Tibial nerve (tissue), 4 donors: ENCODE measurements at places on chromosomes 1 and 21.

DNA sequence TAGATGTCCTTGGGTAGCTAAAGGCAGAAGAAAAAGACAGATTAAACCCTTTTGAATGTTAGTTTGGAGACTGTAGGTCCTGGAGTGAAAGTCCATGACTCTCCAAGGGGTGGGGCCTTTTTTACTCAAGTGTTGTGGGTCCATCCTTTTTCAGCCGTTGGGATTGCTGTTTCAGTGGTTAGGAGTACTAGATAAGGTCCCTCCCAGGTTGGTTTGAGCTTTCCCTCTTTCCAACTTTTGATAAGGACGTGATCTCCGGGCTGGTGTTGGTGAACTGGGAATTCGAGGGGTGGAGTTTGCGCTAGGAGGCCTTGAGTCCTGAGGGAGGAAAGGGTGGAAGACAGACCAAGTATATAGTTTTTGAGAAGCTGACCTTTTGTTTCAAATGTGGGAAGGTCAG, 5.2 kb upstream of the IPP start:
- peaks cover 12% of the 10 kb centered on the region for H3K4me1 ChIP-seq
- H3K27ac ChIP-seq, result no peak overlapping the region
- no peaks in the 10 kb centered on the region for H3K36me3 ChIP-seq
- DNase-seq, result no peak
- H3K4me3 ChIP-seq, result no peak overlapping the region
- H3K27me3 ChIP-seq, result no peaks in the 10 kb centered on the region

- H3K36me3 ChIP-seq, result no peaks in the 10 kb centered on the region
These were observed 58.7 kb downstream of the KIAA0040 start for GRCh38 chr1:175133673-175134435.

DNA sequence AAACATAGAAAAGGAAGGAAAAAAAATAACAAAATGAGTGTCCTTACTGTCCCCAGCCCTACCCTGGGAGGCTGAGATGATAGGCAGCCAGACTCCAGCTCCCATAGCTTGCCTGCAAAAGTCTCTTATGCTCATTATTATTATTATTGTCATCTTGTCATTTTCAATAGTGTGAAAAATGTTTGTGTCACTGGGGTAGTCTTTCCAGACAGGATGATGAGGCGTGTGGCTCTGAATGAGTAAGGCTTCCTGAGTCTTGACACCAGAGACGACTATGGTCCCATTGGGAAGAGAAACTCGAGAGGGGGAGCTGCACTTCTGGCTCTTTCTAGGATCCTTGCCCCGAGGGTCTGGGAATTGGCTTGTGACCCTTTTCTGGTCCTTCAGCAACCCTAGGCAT, 1.1 kb upstream of the CYB561D1 start:
- H3K27ac ChIP-seq, result peak overlapping the region; percentile 86
- peaks cover 54% of the 10 kb centered on the region for H3K36me3 ChIP-seq
- H3K4me3 ChIP-seq, result no peak overlapping the region
- H3K27me3 ChIP-seq, result no peaks in the 10 kb centered on the region
- no peak for DNase-seq

- no peaks in the 10 kb centered on the region for H3K36me3 ChIP-seq
- H3K4me3 ChIP-seq, result no peak overlapping the region
- H3K27me3 ChIP-seq, result no peaks in the 10 kb centered on the region
- no peaks in the 10 kb centered on the region for H3K4me1 ChIP-seq
- no peak overlapping the region for H3K27ac ChIP-seq
- no peak for DNase-seq
These were observed 1702.9 kb upstream of the B3GALT2 start for GRCh38 chr1:194889310-194889709.

DNA sequence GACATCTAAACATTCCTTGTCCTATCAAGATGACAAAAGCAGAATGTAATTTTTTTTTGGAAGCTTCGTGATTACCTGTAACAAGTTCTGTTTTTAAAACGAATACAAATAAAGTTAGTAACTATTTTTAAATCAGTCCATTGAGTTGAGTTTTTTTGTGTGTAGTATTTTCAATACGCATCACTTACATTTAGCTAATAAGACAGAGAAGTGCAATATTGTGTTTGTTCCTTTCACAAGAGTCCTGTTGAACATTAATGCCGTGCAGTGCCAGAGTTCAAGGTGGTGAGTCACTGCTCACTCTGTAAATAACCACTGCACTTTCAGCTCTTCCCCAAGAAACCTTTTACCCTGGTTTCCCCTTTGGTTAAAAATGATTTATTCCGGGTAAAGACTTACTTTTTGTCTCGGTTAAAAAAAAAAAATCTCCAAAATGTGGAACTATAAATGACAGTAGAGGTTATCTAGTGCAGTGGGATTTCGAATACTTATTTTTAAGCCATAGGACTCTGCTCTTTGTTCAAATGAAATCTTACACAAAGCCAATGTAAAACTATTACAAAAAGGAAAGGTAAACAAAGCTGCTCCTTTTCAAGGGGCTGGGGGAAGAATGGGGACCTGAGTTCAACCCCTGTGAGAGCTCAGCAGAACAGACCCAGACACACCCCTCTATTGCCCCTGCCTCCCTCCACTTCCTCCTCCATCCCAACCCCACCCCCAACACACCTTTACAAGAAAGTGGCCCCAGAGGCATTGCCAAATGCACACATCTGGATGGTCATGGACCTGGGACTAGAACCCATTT, 14.8 kb upstream of the NCMAP start:
- H3K4me1 ChIP-seq, result peaks cover 17% of the 10 kb centered on the region
- H3K4me3 ChIP-seq, result no peak overlapping the region
- no peaks in the 10 kb centered on the region for H3K27me3 ChIP-seq
- no peak for DNase-seq
- H3K36me3 ChIP-seq, result no peaks in the 10 kb centered on the region

GRCh38 chr1:244044423-244044822, 6.7 kb upstream of the ZBTB18 start:
- H3K27ac ChIP-seq, result no peak overlapping the region
- DNase-seq, result no peak
- H3K27me3 ChIP-seq, result no peaks in the 10 kb centered on the region
- no peak overlapping the region for H3K4me3 ChIP-seq

GRCh38 chr1:8629241-8630091, 188.0 kb downstream of the RERE start:
- peak overlapping the region; percentile 38 for H3K27ac ChIP-seq
- H3K4me1 ChIP-seq, result no peaks in the 10 kb centered on the region
- H3K4me3 ChIP-seq, result no peak overlapping the region
- no peaks in the 10 kb centered on the region for H3K27me3 ChIP-seq
- H3K36me3 ChIP-seq, result no peaks in the 10 kb centered on the region

DNA sequence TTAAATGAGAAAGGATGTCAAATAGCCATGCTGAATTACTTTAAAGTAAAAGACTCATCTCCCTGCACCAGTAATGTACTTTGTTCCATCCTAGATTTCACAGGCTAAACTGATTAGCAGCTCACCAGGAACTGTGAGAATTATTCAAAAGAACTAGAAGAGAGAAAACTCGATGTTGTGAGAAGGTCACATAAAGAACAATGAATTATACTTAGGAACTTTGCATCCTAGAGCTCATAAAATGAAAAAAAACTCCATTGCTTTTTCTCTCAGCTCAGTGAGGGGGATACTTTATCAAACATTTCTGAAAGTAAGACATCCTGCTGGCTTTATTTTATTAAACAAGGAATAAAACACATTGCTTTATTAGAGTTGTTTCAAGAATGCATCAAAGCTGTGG, 278.5 kb downstream of the MRPL39 start:
- no peaks in the 10 kb centered on the region for H3K36me3 ChIP-seq
- no peak overlapping the region for H3K27ac ChIP-seq
- no peaks in the 10 kb centered on the region for H3K27me3 ChIP-seq

DNA sequence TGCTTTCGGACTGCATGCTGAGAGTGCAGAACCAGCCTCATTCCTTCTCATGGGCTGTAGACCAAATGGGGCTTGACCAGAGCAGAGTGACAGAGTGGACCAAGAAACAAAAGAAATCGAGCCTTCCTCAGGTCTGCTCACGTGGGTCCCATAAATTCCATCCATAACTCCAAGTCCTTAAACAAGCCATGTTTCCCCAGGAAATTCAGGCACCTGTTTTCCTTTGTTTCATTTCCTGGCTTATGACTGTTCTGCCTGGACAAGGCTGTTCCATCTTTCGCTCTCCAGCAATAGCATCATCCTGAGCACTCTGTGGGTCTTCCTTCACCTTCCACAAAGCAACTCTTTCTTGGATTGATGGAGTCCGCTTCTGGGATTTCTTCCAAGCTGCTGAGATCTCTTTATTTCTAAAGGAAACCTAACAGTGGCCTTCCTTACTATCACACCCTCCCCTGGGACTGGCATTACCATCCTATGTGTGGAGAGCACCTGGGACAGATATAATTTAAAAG, 63.9 kb downstream of the LAMC2 start:
- no peaks in the 10 kb centered on the region for H3K27me3 ChIP-seq
- DNase-seq, result no peak
- H3K4me1 ChIP-seq, result no peaks in the 10 kb centered on the region
- H3K27ac ChIP-seq, result no peak overlapping the region
- H3K36me3 ChIP-seq, result no peaks in the 10 kb centered on the region

GRCh38 chr1:203665993-203666392, 39.4 kb downstream of the ATP2B4 start:
- peak overlapping the region; percentile 70 for H3K27ac ChIP-seq
- H3K4me3 ChIP-seq, result no peak overlapping the region
- H3K27me3 ChIP-seq, result no peaks in the 10 kb centered on the region
- no peak for DNase-seq

DNA sequence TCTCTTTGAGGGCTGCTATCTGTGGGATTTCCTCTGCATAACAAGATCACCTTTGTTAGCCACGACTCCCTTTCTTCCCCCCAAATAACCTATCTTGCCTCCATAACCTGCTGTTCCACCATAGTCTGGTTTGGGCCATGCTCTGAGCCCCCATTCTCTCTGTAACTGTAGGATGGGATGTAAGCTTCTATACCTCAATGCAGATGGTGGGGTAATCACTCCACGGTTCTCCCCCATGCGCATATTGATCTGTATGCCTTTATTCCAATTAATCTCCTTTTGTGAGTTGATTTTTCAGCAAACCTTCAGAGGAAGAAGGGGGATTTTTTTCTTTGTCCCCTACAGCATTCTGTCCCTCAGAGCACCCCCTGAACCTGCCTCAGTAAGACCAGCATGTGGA, 170.1 kb upstream of the IRF2BP2 start:
- no peaks in the 10 kb centered on the region for H3K4me1 ChIP-seq
- no peak overlapping the region for H3K27ac ChIP-seq
- no peak overlapping the region for H3K4me3 ChIP-seq

GRCh38 chr1:13965770-13966398, 265.9 kb downstream of the PRDM2 start:
- H3K4me1 ChIP-seq, result no peaks in the 10 kb centered on the region
- H3K27me3 ChIP-seq, result no peaks in the 10 kb centered on the region
- H3K27ac ChIP-seq, result no peak overlapping the region

GRCh38 chr1:203632941-203633340, 6.3 kb downstream of the ATP2B4 start:
- H3K27me3 ChIP-seq, result no peaks in the 10 kb centered on the region
- no peak overlapping the region for H3K27ac ChIP-seq
- DNase-seq, result no peak
- H3K4me1 ChIP-seq, result no peaks in the 10 kb centered on the region
